ENCODE measurements at places on chromosomes 1 and 21.
A peak's percentile ranks its signal among the peaks of the same experiment; 100 is the strongest.

- DNase-seq: peak; percentile 61
Measured at GRCh38 chr1:15848143-15848928, 829 bp downstream of the SPEN start.

DNA sequence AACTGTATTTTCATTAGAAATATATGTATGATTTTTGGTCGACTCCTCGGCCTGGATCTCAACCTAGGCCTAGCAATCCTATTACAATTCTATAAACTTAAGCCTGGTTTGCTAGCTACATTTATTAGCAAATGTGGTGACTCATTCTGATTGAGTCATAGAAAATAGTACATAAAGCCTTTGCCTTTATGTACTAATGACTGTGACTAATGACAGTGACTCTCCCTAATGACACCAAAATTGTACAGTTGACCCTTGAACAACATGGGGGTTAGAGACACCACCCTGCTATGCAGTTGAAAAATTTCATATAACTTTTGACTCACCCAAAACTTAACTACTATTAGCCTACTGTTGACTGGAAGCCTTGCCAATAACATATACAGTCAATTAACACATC is 78.9 kb downstream of the CLEC20A start:
- no peak for DNase-seq

DNA sequence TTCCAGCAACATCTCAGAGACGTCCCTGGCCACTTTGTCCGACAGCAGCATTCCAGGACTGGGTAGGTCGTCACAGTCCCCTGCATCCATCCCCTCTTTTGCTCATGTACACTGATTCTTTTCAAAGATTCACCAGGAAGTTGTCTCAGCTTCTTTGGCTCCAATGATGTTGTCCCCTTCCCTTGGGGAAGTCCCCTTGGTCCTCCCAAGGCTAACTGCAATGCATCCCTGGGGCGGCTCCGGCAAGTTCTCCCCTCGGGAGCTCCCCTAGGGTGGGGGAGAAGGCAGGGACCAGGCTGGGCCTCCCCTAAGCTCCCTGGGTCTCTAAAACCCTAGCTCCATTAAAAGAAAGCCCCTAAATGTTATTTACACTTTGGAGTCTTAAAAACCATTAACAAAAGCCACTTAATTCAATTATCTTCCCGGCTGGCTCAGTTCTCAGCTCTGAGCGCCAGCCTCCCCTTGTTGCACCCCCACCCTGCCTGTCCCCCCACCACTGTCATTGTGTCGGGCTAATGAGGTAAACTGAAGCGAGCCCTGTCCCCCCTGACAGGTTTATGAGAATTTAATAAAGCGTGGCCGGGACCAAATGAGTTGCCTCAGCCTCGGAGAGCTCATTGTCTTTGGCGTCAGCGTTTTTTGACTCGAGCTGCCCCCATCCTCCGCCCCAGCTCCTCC is 25.3 kb downstream of the KNCN start:
- DNase-seq: no peak

GRCh38 chr1:23132033-23132432 is 36.6 kb downstream of the LUZP1 start:
- DNase-seq: no peak

- DNase-seq: peak; percentile 11
Measured at GRCh38 chr1:24644100-24644384, 940 bp downstream of the SRRM1 start.

GRCh38 chr1:37478890-37479254 is 4.5 kb downstream of the ZC3H12A start:
- peak; percentile 56 for DNase-seq

DNA sequence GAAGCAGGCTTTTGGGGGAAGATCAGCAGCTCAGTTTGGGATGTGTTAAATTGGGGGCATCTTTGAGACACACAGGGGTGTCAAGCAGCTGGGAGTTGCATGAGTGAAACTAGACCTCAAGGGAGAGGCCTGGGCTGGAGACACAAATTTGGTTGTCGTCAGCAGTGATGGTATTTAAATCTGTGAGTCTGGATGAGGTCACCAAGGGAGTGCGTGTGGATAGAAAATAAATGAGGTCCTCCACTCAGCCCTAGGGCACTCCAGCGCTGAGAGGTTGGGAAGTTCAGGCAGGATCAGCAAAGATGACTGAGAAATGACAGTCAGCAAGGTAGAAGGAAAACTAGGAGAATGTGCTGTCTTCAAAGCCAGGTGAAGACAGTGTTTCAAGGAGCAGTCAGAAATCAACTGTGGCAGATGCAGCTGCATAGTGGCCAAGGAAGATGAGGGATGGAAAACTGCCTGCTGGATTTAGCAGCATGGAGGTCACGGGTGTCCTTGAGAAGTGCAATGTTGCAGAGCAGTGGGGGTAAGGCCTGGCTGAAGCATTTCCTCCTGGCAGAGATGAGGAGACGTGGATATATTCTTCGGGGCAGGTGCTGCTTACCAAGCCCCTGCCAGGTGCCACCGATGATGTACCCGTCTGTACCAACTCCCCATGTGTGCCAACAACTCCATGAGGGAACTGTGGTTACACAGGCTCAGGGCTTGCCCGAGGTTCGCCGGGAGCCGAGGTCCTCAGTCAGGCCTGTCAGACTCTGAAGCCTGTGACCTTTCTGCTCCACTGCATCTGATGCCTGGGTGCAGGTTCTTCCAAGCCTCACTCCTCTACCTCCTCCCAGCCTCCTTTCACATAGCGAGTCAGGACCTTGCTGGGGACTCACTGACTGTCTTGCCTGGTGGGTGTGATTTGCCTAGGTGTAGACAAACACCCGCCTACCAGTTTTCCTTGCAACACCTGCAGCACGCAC is 11.3 kb downstream of the MAP7D1 start:
- no peak for DNase-seq

DNA sequence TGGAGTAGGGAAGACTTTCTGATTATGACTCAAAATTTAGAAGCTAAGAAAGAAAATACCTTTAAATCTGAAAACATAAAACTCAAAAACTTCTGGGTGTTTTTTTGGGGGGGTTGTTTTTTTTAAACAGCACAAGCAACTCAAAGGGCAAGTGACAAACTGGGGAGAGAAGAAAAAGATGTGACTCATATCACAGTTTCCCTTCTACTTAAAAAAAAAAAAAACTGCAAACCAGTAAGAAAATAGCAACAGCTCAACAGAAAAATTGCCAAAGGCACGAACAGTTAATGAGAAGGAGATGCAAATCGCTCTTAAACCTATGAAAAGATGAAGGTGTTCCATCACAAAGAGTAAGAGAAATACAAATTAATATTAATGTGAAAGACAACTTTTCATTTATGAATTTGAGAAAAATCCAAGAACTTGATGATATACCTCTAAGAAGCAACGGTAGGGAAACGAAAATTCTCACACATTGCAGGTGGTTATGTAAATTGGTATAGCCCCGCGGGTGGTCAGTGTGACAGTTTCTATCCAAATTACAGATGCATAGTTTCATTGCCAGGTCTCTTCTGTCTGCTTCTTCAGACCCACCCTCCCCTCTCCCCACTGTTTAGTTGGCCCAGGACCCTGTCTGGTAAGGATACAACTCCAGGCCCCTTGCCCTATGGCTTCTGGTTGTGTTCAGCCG is 9.0 kb downstream of the IFNAR2 start:
- DNase-seq: no peak

- no peak for DNase-seq
Measured at GRCh38 chr1:109924316-109924715, 13.7 kb downstream of the CSF1 start.

DNA sequence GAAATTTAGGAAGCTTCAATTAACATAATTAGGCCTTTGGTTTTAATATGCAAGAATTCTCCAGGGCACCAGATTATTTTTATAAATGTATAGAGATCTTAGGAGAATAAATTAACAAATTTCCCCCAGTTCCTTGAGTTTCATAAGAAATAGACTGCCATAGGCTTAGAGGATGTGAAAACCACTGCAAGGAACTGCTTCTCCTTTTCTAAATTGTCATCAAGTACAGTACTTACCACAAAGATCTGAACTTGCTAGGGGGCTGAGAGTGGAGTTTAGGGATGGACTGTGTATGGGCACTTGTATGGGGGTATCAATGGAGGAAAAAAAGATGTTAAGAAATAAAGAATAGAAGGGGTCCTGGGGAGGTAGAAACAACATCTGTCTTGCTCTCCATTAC is 31.1 kb downstream of the LHX8 start:
- no peak for DNase-seq

DNA sequence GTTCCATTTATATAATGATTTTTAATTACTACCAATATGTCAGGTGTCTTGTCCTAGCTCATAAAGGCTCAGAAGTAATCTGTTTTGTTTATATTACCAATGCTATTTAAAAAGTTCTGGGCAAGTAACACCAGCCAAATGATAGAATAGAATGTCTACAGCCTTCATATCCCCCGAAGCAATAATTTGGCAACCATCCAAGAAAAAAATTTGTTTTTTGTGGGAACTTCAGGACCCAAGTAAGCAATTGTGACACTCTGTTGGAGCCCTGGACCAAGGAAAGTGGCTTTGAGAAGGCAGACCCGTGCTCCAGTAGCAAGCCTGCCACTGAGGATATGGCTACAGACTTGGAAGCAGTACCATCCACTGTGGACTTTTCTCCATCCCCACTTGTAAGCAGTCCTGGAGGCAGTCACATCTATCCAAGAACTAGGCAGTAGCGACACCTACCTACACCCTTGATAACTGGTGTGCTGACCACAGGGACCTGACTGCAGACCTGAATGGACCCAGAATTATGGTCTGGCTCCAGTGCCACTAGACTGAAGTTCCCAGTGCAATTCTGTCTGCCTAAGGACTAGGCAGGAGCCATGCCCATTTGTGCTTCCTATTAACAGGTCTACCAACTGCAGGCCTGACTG is 870.7 kb upstream of the ADGRL2 start:
- no peak for DNase-seq

GRCh38 chr1:235450433-235450832 is 53.8 kb downstream of the B3GALNT2 start:
- no peak for DNase-seq

DNA sequence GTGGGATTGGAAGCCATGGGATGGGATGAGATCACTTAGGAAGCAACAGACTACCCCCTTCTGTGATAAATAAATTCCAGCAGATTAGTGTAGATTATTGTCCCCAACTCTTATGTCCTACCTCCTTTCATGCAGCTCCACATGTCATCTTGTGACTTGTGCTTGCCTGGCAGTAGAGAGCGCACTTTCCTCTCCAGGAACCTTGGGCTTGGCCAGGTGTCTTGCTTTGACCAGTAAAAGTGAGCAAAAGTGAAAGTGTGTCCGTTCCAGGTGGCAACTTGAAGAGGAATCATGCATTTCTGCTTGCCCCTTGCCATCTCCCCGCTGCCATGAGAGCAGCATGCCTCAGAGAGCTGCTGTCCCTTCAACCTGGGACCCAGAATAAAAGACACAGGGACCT is 122.9 kb upstream of the ERG start:
- no peak for DNase-seq

- no peak for DNase-seq
Measured at GRCh38 chr1:157213836-157214235, 75.6 kb upstream of the ETV3 start.

DNA sequence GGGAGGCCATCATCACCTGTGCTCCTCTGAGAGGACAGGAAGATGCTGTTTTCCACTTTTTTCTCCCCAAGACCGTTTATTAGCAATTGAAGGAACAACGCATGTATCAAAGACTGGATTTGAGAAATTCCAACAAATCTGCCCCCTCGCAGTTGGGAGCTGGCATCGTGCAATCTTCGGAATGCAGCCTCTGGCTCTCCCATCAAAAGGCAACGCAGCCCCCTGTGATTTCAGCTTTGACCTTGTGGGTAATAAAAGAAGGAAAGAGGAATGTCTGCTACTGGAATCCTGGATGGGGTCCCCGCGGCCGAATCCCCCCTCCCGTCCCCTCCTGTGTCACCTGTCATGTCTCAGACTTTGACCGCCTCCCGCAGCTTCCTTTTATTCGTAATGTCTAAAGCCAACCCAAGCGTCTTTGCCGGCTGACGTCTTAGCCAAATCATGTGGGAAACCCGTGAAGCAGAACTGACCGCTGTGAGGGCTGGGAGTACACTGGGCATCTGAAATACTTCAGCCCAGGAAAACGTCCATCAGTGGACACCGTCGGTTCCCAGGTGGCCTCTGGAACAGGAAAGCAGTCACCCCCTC is 101.5 kb downstream of the WDR4 start:
- no peak for DNase-seq

- no peak for DNase-seq
Measured at GRCh38 chr1:9085306-9085940, 16.0 kb upstream of the SLC2A5 start.

- DNase-seq: no peak
Measured at GRCh38 chr1:25727088-25727487, 72.9 kb upstream of the SELENON start.

DNA sequence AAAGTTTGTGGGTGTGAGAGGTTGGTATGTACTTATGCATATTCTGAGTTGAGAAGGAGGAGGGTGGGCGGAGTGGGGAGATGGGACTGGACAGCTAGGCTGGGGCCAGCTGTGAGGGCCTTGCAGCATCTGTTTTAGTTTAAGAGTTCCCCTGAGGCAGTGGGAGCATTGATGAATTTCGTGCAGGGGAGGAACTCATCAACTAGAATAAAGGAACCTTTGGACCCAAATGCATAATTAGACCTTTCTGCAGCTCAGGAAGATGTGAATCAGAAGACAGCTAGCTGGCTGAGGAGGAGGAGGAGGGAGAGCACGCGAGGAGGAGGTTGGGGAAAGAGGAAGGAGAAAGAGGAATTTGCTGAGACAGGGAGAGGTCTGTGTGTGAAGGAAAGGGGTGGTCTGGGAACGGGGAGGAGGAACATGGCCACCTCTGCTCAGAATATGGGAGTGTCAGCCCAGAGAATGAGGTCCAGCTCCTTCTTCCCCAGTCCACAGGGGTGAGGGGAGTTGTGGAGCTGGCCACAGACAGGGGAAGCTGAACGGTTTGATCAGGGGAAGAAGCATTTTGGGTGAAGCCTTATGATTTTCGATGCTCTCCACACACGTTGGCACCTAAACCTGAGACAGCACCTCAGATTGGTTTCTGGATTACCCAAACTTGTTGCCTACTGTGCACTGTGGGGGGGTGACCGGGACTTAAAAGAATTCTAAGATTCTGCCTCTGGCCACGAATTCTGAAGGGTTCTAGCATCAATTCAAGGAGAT is 27.7 kb downstream of the MYOG start:
- no peak for DNase-seq

DNA sequence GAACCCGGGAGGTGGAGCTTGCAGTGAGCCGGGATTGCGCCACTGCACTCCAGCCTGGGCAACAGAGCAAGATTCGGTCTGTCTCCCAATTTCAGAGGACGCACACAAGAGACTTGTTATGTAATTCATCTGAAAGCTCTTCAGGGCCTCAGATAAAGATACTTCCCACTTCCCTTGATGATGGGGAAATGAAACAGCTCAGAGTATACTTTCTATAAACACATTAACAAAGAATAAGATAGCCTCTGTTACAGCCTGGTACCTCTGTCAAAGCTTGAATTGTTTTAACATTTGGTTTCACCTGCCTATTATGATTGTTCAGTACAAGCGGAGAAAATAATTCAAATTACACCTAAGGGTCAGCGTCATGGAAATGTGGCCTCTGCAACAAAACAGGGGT is 622.9 kb upstream of the ADGRL4 start:
- DNase-seq: no peak

Measured in CD4-positive, alpha-beta T cell treated with Interleukin-17A for 4 hours (primary cell).